ENCODE measurements at places on chromosomes 2 and 18.

- no peak for DNase-seq
Measured at GRCh38 chr2:47174733-47175361, 19.7 kb upstream of the STPG4 start.

DNA sequence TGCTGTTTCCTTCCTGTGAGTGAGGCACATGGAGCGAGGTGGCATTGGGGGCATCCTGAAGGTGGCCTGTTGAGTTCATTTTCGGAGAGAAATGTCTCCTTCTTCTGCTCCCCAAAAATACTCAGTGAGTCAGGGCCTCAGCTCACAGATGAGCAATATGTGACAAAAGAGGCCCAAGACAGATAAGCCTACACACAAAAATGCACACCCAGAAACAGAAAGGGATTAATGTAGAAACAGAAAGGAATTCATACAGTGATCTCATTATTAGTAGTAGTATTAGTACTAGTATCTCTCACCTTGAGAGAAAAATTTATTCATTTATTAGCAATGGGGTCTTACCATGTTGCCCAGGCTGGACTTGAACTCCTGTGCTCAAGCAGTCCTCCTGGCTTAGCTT, 5.1 kb downstream of the GPR75 start:
- DNase-seq: no peak

DNA sequence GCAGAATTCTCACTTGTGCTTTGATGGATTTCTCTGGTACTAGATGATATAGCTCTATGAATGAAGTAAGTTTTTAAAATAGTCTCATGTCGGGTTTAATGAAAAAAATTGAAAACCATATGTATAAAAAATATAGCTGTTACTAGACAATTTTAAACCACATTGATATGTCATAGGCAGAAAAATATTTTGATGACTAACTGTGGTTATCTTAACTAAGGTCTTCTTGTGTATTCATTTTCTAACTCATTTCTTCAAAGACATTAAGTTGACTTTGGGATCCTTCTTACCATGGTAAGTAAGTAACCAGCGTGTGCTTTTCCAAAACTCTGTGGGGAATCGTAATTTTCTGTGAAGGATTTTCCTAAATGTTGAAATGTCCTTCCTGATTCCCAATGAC, 160.9 kb upstream of the COL3A1 start:
- DNase-seq: no peak

DNA sequence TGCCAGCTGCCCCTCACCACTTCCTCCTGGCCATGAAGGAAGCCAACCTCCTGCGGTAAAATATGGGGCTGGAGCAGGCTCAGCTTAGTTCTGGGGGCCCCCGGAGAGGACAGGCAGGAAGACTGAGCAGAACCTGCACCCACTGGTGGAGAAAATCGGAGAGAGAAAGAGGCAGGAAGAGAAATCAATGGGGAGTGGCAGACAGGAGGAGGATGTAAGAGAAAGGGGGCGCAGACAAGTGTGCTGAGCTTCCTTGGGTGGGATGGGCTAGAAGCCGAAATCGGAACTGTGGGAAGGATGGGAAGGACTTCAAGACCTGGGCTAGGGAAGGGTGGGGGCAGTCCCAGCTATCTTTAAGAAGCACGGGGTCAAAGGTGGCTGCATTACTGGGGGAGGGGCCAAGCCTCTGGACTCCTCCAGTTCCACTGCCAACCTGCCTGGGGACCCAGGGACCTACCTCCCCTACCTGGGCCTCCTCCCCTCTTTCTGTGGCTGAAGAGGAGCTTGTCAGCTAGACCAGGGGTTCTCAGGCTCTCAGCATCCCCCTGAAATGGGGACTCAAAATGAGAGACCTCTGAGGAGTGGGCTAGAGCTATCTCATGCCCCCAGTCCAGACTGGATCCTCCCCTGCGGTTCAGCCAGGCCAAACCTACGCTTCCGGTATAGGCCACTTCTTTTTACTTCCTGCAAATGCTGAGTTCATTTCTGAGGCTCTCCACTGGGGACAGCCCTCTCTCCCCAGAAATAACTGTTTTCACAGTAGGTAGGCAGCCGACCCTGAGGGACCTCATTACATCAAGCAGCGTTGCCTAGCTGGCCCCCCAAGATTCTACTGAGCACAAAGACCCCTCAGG, 33.6 kb upstream of the B3GNT7 start:
- DNase-seq: no peak

- no peak for DNase-seq
Measured at GRCh38 chr2:238146884-238147544, 8.5 kb downstream of the KLHL30 start.

GRCh38 chr2:187075199-187075635, 226.2 kb upstream of the ZSWIM2 start:
- DNase-seq: no peak

DNA sequence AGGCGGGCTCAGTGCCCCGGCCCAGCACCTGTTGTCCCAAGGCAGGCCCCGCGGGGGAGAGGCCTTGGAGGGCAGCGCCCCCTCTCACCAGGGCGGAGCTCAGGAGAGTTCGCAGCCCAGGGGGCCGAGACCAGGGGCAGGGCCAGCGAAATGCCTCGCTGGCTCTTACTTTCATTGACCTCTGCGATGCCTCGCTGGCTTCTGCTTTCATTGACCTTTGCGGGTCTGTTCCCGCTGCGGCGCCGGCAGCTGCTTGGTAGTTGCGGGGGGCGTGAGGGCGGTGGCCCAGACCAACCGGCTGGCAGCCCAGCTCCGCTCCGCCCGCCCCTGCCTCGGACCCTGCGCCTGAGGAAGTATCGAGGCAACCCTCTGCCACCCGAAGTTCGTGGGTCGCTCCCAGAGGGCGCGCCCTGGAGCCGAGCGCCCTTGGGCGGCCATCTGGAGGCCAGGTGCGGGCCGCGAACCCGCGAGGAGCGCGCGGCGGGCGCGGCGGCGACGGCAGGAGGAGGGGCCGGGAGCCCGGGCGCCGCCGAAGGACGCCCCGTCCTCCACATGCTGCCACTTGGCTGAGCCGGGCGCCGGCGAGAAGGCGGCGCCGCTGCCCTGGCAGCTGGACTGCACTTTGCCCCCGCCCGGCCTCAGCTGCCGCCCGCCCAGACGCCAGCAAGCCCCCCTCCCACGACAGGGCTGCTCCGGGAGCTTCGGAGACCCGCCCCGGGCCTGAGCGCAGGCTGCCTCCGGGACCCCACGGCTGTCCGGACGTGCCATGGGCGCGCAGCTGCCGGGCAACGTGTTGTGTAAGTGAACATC, 118.0 kb upstream of the MSTN start:
- peak; percentile 36 for DNase-seq

- no peak for DNase-seq
Measured at GRCh38 chr2:11832531-11832930, 86.1 kb downstream of the LPIN1 start.

GRCh38 chr2:237033536-237034060, 52.1 kb upstream of the COPS8 start:
- DNase-seq: no peak

- no peak for DNase-seq
Measured at GRCh38 chr2:73350035-73350691, 35.5 kb upstream of the ALMS1 start.

- no peak for DNase-seq
Measured at GRCh38 chr18:42274488-42275137, 319.6 kb downstream of the PIK3C3 start.

DNA sequence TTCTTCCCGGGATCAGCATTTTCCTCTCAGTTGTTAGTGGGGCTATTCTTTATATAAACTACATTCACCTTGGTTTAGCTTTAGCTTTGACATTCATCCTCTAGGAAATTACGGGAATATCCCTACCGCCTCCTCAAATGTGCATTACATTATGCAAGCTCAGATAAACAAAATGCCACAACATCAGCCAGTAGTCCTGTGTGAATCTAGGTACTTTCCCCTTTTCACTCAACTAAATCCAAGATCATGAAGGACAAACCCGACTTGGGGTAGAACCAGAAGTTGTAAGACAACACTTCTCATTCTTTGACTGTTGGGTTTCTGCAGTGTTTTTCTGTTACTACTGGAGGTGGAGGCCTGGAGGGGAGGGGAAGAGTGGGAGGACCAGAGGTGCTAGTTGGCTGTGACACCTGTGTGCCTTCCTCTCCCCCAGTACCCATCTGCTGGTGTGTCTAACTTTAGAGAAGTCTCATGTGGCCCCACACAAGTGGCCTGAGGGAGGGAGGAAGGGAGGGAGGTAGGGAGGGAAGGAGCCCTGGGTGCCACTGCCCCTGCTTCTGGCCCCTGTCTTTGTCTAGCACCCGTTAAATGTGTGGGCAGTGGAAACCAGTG, 84.8 kb upstream of the BCL2L11 start:
- DNase-seq: no peak
